ENCODE measurements at places on chromosomes 11 and 22.
A peak's percentile ranks its signal among the peaks of the same experiment; 100 is the strongest.

- DNase-seq = peak; percentile 83
Measured at GRCh38 chr22:38870312-38870741, 1.7 kb downstream of the CBX6 start.

DNA sequence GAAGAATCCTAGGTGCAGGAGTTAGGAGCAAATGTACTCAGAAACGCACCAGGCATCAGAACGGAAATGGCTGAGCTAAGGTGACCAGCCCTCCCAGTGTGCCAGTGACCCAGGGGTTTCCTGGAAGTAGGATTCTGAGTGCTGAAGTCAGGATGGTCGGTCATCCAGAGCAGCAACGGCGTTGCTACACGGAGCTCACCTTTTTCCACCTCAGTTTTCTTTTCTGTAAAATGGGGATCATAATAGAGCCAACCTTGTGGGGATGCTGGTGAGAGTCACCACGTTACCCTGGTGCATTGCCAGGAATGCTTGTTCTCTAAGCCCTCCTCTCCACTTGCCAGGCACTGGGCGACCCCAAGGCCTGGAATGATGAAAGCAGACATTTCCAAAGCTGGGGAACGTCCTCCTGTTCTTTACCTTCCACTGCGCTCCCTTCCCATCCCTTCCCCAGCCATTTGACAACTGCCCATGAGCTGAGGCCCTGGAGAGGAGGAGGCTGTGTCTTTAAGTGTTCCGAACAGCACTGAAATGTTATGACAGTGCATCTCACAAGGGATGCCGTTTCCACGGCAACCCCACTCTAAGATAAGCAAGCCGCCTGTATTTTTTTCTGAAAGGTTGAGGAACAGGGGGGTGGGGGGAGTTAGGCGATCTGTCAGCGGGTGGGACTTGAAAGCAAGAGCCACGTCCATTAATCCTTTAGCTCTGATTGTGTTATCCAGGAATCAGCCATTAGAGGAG is 66.8 kb downstream of the TSPAN18 start:
- DNase-seq = no peak

DNA sequence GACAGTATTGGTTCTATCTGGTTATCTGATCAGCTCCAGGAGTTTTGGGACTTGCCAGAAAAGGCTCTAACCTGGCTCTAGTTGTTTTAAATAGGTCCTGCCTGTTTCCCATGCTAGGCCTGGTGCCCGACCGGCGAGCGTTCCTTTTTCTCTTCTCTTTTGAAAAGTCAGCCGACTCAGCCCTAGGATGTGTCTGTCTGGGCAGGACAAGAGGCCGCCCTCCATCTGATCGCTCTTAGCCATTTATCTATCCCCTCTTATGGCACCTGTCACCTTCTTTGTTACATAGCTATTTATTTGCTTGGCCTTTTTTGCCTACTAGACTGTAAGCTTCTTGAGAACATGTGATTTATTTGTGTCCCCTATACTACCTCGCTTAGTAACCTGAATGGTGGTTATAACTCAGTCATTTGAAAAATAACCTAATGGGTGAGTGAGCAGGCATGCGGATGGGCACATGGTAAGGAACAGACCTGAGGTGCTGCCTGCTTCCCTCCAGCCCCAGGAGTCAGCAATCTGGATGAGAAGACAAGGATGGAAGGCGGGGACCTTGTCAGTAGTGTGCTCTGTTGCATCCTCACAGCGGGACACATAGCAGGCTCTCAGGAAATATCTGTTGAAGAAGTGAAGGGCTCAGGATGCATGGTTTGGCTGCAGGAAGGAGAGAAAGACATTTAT is 108.4 kb downstream of the ZBTB16 start:
- no peak for DNase-seq

GRCh38 chr22:45683680-45684079 is 12.0 kb downstream of the ATXN10 start:
- no peak for DNase-seq

GRCh38 chr11:4180441-4181183 is 86.0 kb downstream of the RRM1 start:
- DNase-seq = no peak

GRCh38 chr11:134390706-134391569 is 21.1 kb downstream of the B3GAT1 start:
- no peak for DNase-seq

- DNase-seq = no peak
Measured at GRCh38 chr22:48553119-48553518, 1274.6 kb downstream of the BRD1 start.

- no peak for DNase-seq
Measured at GRCh38 chr11:33867561-33867960, 24.3 kb downstream of the LMO2 start.

DNA sequence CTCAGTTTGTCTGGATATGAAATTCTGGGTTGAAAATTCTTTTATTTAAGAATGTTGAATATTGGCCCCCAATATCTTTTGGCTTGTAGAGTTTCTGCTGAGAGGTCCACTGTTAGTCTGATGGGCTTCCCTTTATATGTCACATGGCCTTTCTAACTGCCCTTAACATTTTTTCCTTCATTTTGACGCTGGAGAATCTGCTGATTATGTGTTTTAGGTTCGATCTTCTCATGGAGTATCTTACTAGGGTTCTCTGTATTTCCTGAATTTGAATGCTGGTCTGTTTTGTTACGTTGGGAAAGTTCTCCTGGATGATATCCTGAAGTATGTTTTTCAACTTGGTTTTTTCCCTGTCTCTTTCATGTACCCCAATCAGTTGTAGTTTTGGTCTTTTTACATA is 22.8 kb downstream of the OR52A5 start:
- DNase-seq = no peak

GRCh38 chr11:1308743-1309497 is 512 bp downstream of the TOLLIP start:
- DNase-seq = peak; percentile 32

GRCh38 chr11:10975287-10975721 is 117.5 kb upstream of the ZBED5 start:
- DNase-seq = no peak

- no peak for DNase-seq
Measured at GRCh38 chr11:33543823-33544222, 156.8 kb downstream of the C11orf91 start.

DNA sequence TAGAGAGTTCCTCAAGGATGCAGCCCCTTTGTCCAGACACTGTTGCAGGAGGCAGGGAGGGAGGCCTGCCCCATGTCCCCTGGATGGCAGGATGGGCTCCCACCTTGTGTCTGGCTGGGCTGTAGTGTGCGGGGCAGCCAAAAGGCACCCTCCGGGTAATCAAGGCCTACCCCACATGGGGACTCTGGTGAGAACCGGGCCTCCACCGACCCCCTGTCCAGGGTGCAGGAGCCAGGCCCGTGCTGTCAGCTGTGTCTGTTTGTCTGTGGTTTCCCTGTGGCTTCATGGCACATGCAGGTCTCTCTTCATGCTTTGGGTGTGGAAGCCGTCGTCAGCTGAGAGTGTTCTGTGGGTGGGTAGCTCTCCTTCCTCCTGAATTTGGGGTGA is 1240.9 kb downstream of the BRD1 start:
- no peak for DNase-seq

DNA sequence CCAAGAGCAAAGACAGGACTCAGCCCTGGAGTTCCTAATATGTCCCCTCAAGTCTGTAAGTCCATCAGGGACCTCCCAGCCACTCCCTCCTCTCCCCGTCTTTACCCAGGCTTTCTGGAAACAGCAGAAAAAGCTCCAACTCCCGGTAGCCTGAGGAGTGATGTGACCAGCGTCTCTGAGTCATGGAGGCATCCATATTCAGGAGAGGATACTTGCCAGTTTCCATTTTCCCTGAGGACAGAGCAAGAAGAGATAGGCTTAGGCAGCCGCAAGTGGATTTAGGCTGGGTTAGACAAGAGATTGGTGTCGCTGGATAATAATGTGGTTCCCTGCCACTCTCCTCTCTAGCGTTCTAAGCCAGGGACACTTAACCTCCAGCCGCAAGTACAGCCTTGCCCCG is 206.6 kb downstream of the GRIK4 start:
- no peak for DNase-seq

GRCh38 chr22:21904250-21904789 is 36.9 kb upstream of the MAPK1 start:
- DNase-seq = no peak

- DNase-seq = no peak
Measured at GRCh38 chr22:29747832-29748231, 19.0 kb downstream of the ZMAT5 start.

DNA sequence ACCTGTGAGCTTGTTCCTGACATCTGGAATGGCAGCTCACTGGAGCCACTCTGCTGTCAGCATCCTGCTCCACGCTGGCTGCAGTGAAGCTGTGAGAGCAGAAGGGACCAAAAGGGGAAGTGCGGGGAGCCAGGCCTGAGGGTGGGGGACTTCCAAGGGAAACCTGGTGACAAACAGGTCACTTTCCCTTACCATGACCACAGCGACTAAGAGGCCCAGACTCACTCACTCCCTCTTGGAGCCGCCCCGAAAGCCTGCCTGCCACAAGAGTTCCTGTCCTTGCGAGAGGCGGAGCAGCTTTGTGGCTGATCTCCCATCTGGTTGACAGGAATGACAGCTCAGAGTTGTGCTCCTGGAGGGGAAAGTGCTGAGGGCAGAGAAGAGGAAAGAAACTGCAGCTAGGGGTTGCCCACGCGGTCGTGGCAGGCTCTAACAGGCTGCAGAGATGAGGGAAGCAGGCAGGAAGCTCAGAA is 183.8 kb upstream of the NTM start:
- DNase-seq = no peak

DNA sequence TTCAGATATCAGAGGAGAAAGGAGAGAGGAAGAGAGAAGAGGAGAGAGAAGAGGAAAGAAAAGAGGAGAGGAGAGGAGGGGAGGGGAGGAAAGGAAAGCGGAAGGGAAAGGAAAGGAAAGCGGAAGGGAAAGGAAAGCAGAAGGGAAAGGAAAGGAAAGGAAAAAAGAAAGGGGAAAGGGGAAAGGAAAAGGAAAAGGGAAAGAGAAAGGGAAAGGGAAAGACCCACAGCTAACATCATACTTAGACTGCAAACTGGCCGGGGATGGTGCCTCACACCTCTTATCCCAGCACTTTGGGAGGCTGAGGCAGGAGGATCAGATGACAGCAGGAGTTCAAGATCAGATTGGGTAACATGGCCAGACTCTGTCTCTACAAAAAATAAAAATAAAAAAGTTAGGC is 11.4 kb downstream of the CHEK2 start:
- DNase-seq = no peak

GRCh38 chr11:26953770-26954392 is 40.0 kb upstream of the FIBIN start:
- no peak for DNase-seq

DNA sequence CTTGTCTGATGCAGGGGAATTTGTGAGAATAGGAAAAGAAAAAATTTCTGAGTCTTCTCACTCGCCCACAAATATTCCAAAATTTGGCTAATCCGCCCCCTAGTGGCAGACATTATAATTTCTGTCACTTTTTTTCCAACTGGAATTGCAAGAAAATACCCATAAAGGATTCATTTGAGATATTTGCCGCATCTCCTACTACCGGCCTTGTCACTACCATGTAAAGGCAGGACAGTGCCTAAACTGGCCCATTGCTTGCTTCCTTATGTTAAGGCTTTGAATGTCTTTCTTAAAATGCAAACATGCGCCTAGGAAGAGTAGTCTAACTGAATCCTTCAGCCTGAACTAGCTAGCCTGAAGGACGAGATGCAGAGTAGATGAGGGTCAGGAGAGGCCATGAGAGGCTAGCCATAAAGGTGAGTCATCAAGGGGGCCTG is 9.3 kb upstream of the CEP295 start:
- peak; percentile 37 for DNase-seq

DNA sequence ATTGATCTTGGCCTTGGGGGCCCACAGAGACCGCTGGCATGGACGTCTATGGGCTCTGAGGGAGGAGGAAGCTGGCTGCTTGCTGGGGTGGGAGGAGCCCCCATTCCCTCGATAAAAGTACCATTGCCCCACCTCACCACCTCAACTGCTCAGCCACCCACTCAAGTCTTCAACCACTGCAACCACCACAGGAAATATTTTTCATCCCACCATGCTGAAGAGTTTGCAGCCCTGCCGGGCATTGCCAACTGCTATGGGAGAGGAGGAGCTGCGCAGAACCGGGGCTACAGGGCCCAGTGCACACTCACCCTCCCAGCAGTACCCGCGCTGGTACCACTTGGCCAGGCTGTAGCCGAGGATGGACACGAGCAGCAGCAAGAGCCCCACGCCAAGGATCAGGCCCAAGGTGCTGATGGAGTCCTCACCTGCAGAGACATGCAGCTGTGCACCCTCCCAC is 29.2 kb downstream of the IL10RA start:
- no peak for DNase-seq

Measured in CD14-positive monocyte (primary cell).